ENCODE measurements at places on chromosomes 6 and 20.

DNA sequence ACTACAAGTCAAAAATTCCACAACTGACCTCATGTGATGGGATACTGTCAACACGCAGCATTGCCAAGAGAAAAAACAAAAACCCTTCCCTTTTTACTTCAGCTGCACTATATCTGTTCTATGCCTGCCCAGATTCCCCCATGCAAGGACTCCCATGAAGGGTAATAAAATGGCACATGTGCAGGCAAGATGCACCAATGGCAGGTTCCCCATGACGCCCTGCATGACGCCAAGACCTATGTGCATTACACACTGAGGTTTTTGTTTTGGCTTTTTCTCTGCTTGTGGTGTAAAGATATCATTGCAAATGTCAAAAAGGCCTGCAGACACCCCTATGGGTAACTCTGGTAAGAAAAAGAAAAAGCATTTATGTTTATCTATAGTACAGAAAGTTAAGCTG lies 403.4 kb downstream of the HDGFL1 start:
- DNase-seq = no peak

- no peak for DNase-seq
These were observed 51.4 kb downstream of the JPH2 start for GRCh38 chr20:44135417-44136204.

- no peak for DNase-seq
These were observed 33.3 kb downstream of the BAK1 start for GRCh38 chr6:33546766-33547165.

DNA sequence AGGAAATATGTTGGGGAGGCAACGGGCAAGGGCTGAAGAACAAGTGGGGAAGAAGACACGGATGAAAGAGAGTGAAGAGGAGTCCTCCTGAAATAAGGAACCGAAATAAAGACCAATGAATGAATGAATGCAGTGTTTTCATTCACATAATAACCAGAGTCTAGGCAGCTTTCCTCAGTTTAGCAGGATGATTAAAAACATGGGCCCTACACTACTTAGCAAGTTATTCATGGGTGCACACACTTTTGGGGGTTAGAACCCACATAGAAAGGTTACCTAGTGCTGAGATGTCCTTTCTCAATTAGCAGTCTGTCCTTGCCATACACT lies 5.9 kb upstream of the FUCA2 start:
- DNase-seq = no peak

All from stimulated activated CD4-positive, alpha-beta T cell treated with anti-CD3 and anti-CD28 coated beads, Interleukin-1b, Interleukin-23, amount 100 ng/mL, for 48 hours (primary cell).